ENCODE measurements at places on chromosomes 12 and 14. TPM values are rescaled to one million over a fixed set of nuclear protein-coding genes. Genes with fewer than 3 reads are reported as not detected.

DNA sequence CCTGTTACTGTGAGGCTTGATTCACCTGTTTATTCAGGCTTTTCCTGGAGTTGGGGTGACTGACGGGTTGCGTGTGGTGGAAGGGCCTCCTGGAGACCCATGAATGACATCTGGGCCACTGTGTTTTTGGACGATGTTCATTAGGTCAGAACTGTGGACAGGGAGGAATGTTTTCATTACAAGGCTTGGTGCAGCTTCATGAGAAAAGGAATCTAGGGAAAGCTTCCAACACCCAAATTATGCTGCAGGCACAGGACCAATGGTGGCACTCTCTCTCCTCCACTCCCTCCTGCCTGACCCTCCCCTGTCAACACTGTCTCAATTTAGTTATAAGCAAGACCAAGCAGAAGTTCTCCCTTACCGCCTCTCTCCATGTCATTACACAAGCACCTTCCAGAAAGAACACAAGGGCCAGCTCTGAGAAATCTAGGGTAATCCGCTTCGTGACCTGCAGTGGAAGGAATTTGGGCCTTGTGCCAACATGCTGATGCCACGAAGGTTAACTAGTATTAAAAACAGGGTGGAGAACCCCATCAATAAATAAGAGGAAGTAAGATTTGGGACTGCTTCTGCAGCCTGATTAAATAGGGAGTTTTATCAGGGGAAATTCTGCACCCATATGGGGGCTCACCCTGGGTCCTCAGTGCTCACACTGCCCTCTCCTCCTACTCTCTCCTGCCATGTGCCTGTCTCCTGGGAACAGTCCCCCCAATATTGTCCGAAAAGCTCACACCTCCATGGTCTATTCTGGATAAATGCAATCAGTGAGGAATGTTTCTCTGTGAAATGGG is 200.3 kb downstream of the KTN1 start:
- H3K36me3 ChIP-seq, result no peaks in the 10 kb centered on the region
- DNase-seq, result peak; percentile 17
- H3K4me1 ChIP-seq, result peaks cover 6% of the 10 kb centered on the region
- no peak overlapping the region for H3K4me3 ChIP-seq
- no peak overlapping the region for H3K27ac ChIP-seq
- no peaks in the 10 kb centered on the region for H3K27me3 ChIP-seq

Gene PRB3
- total RNA-seq, result not detected

DNA sequence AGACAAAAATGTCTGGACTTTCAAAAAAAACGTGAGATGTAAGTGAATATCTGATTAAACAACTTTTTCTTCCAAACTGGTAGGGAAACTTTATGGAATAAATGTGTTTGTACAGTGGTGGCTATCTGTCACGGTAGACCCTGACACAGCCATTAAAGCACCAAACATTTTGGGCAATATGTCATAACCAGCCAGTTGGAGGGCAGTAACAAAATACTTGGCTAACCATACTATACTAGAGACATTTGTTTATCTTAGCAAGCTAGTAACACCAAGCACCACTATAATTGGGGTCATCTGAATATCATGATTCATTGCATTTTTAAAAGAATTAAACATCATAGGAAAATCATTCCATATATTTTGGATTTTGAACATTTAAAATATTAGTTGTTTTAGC is 6.0 kb upstream of the MYF6 start:
- H3K36me3 ChIP-seq, result no peaks in the 10 kb centered on the region
- peak overlapping the region; percentile 41 for H3K4me3 ChIP-seq
- H3K27me3 ChIP-seq, result no peaks in the 10 kb centered on the region

Gene RDH12
- total RNA-seq, result not detected

GRCh38 chr12:24255920-24256665 is 306.6 kb upstream of the SOX5 start:
- no peaks in the 10 kb centered on the region for H3K4me1 ChIP-seq
- no peak for DNase-seq
- no peak overlapping the region for H3K27ac ChIP-seq

- H3K27ac ChIP-seq, result peak overlapping the region; percentile 65
- H3K27me3 ChIP-seq, result no peaks in the 10 kb centered on the region
- H3K4me1 ChIP-seq, result peaks cover 8% of the 10 kb centered on the region
- H3K4me3 ChIP-seq, result peak overlapping the region; percentile 37
- no peaks in the 10 kb centered on the region for H3K36me3 ChIP-seq
Measured at GRCh38 chr14:34018125-34018524, 67.3 kb upstream of the EGLN3 start.

Data from gastrocnemius medialis (tissue), 4 donors.